PC-9 (cell line): ENCODE measurements at places on chromosomes 4 and X. TPM values are rescaled to one million over a fixed set of nuclear protein-coding genes. Genes with fewer than 3 reads are reported as not detected.
A peak's percentile ranks its signal among the peaks of the same experiment; 100 is the strongest.

DCLK2 gene
- 0.41 and 0.73 TPM in 2 replicates for total RNA-seq

PCDH10 gene
- not detected in 2 replicates for total RNA-seq

AMBN gene
- total RNA-seq = not detected in 2 replicates

BGN gene
- 0.33 and 0.70 TPM in 2 replicates for total RNA-seq

- no peak for DNase-seq
Measured at GRCh38 chr4:159497936-159498335, 395.1 kb downstream of the RAPGEF2 start.

GRCh38 chr4:54363037-54363436, 133.9 kb downstream of the PDGFRA start:
- DNase-seq = no peak

GRCh38 chr4:1458581-1458980, 52.3 kb upstream of the NKX1-1 start:
- no peak for DNase-seq

DNA sequence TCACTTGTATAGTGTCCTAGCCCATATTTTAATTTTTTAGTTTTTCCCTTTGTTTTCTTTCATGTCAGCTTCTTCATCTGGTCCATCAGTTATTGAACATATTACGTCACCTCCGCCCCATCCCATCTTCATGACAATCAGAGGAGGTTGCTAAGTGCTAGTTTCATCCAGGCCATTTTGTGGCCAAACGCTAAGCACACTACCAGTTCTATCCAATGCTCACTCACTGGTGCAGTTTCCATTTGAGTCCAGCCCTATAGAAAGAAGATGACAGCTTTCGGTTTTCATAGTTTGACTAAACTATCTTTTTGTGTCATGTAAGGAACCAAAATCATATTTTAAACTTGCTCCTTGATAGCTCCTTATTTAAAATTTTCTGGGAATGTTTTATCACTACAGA, 304.2 kb downstream of the TENM3 start:
- no peak for DNase-seq

DNA sequence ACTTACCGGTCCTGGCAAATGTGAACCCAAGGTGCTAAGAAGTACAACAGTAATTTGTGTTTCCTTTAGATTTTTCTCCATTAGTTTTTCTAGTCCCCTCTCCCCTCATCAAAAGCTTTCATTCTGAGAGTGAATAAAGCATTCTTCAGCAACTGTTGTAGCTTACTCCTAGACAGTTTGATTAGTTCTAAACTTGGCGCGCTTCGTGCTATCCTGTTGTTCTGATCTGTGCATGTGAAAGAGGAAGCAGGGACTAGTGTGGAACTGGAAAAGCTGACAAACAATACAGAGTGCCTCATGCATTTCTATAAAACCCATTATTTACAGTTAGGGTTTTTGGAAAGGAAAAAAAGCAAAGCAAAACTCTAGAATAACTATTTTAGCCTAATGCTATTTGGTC, 556.9 kb upstream of the SLIT2 start:
- no peak for DNase-seq

GRCh38 chrX:106933538-106933961, 13.3 kb downstream of the CLDN2 start:
- DNase-seq = peak; percentile 33

DNA sequence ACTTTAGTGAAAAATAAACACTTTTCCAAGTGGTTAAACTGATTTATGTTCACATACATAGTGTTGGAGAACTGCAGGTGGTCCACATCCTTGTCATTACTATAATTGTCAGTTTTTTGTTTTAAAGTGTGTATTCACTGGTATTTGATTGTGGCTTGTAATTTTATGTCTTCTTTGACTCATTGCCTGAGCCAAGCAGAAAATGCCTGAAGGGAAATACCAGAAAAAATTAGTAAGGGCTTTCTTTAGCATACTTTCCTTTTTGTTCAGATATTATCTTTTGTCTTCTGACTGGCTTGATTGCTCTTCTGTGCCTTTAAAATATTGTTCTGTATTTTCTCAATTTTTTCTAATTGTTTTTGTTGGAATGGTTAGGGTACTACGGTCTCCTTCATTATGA, 981.3 kb downstream of the C4orf33 start:
- no peak for DNase-seq

- DNase-seq = no peak
Measured at GRCh38 chr4:179398414-179398813, 1956.2 kb upstream of the AGA start.

DNA sequence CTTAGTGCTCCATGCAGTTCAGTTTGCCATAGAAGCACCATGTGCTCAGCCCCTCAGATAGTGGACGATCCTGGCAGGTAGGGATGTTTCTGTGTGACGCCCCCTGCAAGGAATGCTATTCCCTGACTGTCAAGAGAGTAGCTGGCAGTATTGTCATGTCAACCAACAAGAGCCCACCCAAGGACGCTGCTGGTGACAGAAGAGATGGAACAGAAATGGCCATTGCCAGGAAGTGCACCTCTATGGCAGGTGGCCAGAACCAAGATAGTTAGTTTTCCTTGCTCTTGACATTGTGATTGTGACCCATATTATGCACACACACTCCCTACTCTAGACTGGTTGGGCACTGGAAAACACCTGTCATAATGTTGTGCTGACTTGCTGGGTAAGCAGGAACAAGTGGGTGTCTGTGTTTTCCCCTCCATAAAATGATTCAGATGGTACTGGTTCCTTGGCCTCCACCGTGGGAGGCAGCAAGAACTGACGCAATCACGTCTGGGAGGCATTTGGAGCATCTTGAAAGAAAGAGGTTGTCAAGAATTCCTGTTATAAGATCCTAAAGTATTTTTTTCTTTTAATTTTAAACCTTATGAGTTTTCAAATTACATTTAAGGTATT, 507.9 kb downstream of the MID1IP1 start:
- no peak for DNase-seq

- no peak for DNase-seq
Measured at GRCh38 chr4:123976819-123977218, 580.2 kb downstream of the SPRY1 start.

- DNase-seq = no peak
Measured at GRCh38 chrX:38989076-38989475, 187.8 kb downstream of the MID1IP1 start.
